Dermis microvascular lymphatic vessel endothelial cell (primary cell): ENCODE measurements at places on chromosomes 11 and 22. TPM values are rescaled to one million over a fixed set of nuclear protein-coding genes. Genes with fewer than 3 reads are reported as not detected.

Gene KRTAP5-1
- total RNA-seq, result not detected in 2 replicates

Gene SYT9
- total RNA-seq, result 0.77 and 1.6 TPM in 2 replicates

Gene OLFML1
- total RNA-seq, result 0.25 TPM in 1 of 2 replicates, not detected in the other

Gene SLC22A12
- not detected in 2 replicates for total RNA-seq

Gene TEX12
- not detected in 2 replicates for total RNA-seq

Gene PHLDA2
- 1.9 and 2.4 TPM in 2 replicates for total RNA-seq

Gene IFITM10
- total RNA-seq, result 0.39 and 1.3 TPM in 2 replicates

Gene SCUBE1
- 0.51 and 0.89 TPM in 2 replicates for total RNA-seq

Gene ARFGAP2
- 73.6 and 94.6 TPM in 2 replicates for total RNA-seq
